Esophagus squamous epithelium (tissue), 5 donors: ENCODE measurements at places on chromosomes 12 and 14.

GRCh38 chr14:103533999-103534575, 5.1 kb downstream of the TRMT61A start:
- no peak for DNase-seq

DNA sequence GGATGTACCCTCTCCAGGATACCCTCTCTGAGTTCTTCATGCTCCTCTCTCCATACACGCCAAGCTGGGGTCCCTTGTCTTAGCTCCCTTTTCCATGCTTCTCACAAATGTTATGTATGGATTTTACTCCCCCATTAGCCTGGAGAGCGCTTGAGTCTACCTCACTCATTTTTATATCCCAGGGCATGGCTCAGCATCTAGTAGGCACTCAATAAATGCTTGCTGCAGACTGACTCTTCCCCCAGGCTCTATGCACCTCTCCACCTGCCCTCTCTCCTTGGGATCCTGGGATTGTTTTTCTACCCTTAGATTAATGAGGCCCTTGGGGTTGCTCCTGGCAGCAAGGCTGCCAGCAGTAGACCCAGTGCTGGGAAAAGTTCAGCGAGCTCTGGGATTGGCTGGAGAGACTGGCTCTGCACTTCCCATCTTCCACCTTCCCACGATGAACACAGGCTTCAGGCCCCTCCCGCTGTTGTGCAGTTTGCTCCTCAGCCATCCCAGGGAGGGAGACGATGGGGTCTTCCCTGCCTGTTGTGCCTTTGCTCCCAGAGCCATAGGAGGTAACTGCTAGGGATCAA, 2.2 kb downstream of the NRIP2 start:
- no peak for DNase-seq

- DNase-seq: no peak
Measured at GRCh38 chr12:128930606-128931005, 77.3 kb downstream of the GLT1D1 start.

- no peak for DNase-seq
Measured at GRCh38 chr14:88044444-88044758, 39.5 kb downstream of the GPR65 start.

- DNase-seq: no peak
Measured at GRCh38 chr12:87119713-87120112, 863.5 kb upstream of the MGAT4C start.

- DNase-seq: no peak
Measured at GRCh38 chr12:4213471-4213870, 60.1 kb upstream of the CCND2 start.

- no peak for DNase-seq
Measured at GRCh38 chr12:75764091-75764841, 252.9 kb upstream of the KRR1 start.

- no peak for DNase-seq
Measured at GRCh38 chr14:100393362-100393761, 70.2 kb downstream of the SLC25A47 start.

- DNase-seq: no peak
Measured at GRCh38 chr14:61355892-61356325, 34.5 kb downstream of the PRKCH start.

DNA sequence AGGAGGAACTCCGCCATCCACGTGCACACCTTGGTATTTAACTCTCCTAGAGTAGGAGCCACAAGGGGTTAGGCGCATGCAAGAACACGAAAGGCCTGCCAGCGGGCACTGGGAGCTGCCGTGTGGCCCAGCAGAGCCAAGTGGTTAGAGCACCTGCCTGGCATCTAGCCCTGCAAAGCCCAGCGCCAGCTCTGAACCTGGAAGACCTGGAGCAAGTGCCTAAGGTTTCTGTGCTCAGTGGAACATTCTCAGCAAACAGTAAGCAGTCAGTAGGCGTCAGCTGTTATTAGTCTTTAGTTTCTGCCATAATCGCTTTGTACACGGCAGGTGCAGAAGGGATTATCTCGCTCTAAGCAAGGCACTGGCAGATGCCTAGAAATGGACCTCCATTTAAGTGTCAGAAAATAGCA, 55.4 kb downstream of the SETD3 start:
- no peak for DNase-seq

GRCh38 chr12:26630546-26631027, 202.4 kb downstream of the ITPR2 start:
- no peak for DNase-seq

- no peak for DNase-seq
Measured at GRCh38 chr12:1791104-1791841, 29.1 kb upstream of the LRTM2 start.

GRCh38 chr12:34388636-34389377, 366.5 kb downstream of the ALG10 start:
- no peak for DNase-seq

DNA sequence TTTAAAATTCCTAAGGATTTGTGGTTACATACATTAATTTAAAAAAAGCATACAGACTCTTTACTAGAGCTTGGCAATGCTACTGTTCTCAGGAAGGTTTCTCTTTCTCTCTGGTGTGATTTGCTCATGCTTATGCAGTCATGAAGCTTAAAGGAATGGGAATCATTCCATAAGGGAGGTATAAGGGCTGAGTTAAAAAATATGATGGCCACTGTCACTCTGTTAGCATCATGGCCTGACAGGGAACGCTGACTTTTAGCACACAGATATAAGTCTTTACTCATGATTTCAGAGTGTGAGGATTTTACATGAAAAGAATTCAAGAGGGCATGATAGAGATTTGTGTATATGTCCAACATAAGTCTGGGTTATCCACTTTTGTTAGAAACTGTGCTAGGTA, 3.8 kb downstream of the MYF5 start:
- DNase-seq: no peak
